Amniotic stem cell (primary cell): ENCODE measurements at places on chromosomes 12 and 14.
A peak's percentile ranks its signal among the peaks of the same experiment; 100 is the strongest.

DNA sequence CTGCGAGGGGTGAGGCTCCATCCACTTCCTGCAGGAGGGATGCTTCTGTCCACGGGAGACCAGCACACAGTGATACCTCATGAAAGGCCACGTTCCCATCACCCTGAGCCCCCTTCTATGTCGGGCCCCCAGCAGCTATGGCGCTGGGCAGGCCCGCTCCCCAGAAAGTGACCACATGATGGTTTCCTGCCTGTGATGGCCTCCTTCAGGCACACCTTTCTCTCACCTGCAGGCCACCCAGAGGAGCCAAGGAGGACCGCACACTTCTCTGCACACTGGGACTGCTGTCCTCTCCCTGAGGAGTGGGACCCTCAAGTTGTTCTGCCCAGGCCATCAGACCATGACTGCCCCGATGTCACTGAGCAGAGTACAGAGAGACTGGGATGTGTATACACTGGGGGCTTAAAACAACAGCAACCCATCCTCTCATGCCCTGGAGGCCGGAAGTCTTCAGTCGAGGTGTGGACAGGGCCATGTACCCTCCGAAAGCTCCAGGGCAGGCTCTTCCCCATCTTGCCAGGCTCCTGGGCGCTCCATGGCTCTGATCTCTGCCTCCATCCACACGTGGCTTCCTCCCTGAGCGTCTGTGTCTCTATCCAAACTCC, 158.9 kb downstream of the PIWIL1 start:
- DNase-seq = no peak

DNA sequence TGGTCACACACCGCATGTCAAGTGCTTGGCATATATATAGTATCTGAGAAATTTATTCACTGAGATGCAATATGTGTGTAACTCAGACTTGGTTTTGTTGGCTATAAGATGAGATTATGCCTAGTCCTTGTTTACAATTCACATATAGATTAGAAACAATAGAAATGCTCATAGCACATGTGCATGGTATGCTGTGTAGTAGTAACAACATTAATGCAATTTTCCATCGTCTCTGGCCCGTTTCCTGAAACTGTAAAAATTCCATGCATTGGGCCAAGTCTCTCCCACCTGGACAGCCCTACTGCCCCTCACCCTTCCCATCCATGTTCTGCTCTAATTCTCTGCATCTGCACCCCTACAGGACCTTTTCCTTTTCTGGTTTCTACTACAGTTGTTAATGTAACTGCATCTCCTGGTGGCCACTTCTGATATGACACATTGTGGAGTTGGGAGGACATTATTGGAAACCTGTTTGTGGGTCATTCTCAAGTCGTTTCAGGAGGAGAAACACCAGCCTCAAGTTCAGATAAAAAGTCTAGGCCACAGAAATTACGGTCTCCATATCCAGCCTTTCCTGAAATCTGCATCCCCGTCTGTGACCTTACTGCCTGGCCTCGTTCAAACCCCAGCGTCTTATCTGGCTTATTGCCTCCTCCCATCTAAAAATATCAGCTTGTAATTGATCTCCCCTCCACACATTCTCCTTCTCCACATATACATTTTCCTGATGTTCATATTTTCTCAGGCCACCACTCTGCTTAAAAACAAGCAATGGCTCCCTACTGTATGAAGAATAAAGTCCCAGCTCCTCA, 37.5 kb downstream of the EMP1 start:
- peak; percentile 65 for DNase-seq

DNA sequence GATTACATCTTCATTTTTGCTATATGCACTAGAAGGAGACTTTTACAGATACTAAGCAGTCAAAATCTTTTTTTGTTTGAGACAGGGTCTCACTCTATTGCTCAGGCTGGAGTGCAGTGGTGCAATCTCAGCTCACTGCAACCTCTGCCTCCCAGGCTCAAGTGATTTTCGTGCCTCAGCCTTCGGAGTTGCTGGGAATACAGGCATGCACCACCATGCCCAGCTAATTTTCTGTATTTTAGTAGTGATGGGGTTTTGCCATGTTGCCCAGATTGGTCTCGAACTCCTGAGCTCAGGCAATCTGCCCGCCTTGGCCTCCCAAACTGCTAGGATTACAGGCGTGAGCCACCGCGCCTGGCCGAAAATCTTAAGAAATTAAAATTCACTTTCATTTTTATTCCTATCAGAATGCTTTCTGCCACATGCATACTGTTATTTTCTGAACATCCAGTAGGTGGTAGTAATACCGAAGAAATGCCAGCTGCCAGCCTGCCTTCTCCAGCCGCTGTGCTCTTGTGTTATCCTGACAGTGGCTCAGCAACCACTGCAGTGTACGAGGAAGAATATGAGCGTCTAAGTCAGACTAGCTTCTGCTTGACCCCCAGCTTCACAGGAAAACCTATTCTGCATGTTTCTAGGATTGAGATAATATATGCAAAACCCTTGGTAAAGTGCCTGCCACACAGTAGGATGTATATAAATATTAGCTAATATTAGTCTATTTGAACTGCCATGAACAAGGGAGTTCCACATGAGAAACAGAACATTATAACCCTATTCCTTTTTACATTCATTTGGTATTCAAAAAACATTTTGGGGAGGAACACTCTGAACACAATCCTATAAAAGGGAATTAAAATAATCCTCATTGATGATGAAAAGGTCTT, 54.2 kb downstream of the RPAP3 start:
- no peak for DNase-seq

GRCh38 chr12:32499048-32499447, 99.7 kb downstream of the FGD4 start:
- no peak for DNase-seq

DNA sequence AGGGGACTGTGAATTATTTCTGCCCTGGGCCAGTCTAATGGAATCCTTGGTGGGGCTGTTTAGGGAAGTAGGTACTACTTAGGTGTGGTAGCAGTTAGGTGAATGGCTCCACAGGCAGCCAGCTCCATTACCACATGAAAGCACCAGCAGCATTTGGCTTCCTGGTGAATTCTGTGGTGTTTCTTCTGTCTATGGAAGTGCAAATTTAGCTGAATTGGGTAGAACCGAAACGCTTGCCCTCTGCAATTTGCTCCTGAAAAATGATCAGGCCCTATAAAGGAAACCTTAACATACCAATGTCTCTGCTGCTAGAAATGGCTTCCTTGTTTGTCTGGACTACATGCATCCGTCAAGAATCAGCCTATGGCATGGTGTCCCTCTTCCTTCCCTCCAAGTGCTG, 16.4 kb downstream of the FLRT2 start:
- no peak for DNase-seq

DNA sequence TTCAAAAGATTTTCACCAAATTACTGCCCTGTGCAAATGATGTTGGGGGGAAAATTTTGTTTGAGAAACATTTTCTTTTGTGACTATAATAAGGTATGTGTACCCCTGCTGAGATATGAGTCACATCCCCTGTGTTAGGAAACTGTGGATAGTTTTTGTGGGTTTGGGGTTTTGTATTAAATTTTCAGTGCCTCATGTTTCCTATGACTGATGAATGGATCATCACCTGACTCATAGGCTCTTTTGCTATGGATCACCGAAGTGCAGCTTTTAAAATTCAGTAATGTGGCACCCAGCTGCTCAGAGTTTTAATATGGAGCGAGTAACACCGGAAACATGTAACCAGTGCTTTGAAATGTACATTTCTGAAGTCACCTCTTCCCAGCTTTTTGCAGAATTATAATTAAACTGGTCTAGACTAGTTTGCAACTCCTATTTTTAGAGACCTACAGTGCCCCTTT, 167.4 kb upstream of the HMGA2 start:
- DNase-seq = peak; percentile 89

GRCh38 chr12:124286414-124286813, 8.5 kb upstream of the RFLNA start:
- DNase-seq = no peak

- no peak for DNase-seq
Observed at GRCh38 chr14:100048786-100049185, 16.4 kb upstream of the EVL start.

GRCh38 chr14:70280931-70281330, 78.6 kb downstream of the COX16 start:
- DNase-seq = no peak

DNA sequence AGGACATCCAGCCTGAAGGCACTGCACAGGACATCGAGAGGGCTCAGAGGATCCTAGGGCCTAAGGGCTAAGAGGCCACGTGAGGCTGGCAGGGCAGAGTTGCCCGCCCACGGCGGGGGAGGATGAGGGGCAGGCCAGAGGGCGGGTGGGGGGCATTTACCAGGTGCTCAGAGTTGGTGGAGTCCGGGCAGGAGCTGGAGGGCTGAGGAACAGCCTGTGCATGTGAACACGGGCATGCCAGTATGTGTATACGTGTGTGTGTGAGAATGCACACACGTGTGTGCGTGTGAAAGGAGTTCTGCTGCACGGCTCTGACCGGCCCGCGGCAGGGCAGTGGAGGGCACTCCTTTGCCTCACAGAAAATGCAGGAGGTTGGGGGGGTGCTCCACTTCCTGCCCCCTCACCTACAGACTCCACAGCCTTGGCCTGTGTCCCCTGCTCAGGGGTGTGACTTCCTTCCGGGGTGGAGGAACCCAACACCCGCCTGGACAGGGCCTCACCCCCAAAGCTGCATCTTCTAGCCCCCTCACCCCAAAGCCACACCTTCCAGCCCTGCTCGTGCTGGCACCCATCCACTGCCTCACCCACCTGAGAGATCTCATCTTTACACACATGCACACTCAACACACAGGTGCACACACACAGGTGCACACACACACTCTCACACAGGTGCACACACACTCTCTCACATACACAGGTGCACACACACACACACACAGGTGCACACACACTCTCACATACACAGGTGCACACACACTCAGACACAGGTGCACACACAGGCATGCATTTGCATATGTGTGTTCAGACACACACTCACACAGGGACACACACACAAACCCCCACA, 11.8 kb upstream of the GPR132 start:
- no peak for DNase-seq

- DNase-seq = no peak
Observed at GRCh38 chr14:105867961-105868599, 341.7 kb downstream of the TMEM121 start.

- no peak for DNase-seq
Observed at GRCh38 chr12:14308516-14308915, 57.0 kb upstream of the ATF7IP start.

DNA sequence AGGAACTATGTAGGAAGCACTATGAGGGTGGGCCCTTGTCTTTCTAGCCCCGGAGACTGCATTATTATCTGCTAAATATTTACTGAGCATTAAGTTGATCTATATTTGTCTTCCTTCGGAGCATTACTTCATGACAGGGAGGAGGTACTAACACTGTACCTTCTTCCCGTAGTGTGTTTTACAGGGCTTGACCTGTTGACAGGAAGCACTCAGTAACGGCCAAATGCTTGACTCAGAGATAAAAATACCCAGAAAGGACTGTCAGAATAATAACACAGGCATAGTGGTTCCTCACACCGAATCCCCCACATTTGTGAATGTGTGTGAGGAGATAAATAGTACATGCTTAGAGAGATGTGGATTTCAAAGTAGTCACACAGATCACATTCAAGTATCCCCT, 466.6 kb downstream of the EGLN3 start:
- no peak for DNase-seq

GRCh38 chr12:128787827-128788226, 35.9 kb downstream of the SLC15A4 start:
- DNase-seq = no peak

- no peak for DNase-seq
Observed at GRCh38 chr12:111086947-111087700, 166.7 kb upstream of the MYL2 start.

DNA sequence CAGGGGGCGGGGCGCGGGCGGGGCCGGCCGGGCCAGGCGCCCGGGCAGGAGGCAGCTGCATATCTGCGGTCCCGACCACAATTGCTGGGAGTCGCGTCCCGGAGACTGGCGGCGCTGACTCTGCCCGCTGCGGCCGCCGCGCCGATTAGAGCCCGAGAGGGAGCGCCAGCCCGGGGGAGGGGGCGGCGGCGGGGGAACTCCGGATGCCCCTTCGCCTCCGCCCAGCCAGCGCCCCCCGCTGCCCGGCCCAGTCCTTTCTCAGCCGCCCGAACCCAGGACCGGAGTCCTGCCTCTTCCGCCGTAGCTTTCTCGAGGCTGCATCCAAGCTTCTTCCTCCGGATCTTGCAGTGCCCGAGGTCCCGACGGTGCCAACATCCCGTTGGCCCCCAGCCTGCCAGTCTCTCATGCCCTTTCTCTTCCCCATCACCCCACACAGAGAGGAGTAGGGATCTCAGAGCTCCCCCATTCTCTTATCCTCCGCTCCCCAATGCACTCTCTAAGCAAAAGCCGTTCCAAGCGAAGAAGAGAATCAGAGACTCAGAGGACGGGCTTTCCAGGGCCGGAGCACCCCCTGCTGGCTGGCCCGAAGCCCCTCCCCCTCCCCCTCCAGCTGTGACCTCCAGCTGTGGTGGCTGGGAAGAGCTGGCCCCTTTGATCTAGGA, 8.8 kb upstream of the SP7 start:
- DNase-seq = peak; percentile 50

DNA sequence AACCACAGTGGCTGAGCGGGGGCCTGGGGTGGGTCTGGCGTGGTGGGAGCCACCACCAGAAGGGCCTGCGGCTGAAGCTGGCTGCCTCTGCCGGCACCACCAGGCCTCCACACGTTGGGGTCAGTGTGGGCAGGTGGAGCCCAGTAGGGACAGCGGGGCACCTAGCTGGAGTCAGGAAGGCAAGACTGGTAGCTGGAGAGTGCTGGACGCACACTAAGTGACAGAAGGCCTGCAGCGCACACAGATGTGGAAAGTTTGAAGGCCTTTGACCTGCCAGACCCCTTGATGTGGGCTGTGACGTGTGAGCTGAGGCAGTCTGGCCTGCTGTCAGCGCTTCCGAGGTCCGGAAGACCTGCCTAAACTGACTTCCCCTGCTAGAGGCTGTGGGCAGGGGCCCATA, 26.3 kb downstream of the RIN3 start:
- DNase-seq = no peak

- DNase-seq = no peak
Observed at GRCh38 chr12:89299931-89300330, 52.4 kb downstream of the DUSP6 start.

DNA sequence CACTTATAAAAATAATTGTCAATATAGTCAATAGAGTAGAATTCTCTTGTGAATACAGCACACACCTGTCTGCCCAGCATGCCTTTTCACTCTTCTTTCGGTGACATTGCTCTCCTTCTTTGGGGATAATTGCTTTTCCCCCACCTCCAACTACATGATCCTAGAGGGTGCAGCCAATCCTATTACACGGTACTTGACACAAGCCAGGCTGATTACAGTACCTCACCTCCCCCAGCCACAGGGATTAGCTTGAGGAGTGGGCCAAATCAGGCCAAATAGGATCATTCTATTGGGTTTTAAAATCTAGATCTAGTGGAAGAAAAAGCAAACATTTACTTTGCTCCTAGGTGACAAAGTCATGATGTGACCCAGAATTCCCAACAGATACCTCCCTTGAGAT, 16.8 kb upstream of the NFYB start:
- DNase-seq = no peak
